Endothelial cell of umbilical vein (primary cell): ENCODE measurements at places on chromosomes 7 and 10. TPM values are rescaled to one million over a fixed set of nuclear protein-coding genes. Genes with fewer than 3 reads are reported as not detected.

The HMX3 gene
- total RNA-seq = not detected in 2 replicates

The CABCOCO1 gene
- total RNA-seq = 0.51 and 1.3 TPM in 2 replicates

DNA sequence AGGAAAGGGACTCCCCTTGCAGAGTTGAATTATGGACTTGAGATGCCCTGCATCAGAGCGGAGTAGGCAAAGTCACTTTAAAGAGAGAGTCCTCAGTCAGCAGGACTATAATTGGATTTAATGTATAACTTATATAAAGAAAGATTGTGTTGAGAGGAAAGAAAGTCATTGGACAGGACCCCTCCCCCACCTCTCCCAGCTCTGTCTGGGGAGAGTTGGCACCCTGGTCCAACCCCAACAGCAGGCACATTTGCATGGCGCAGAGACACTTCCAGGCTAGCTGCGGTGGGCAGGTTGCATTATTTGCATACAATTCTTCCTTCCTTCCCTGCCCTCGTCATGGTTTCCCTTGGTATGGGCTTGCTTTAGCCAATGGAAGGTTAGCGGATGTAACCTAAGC, 46.1 kb upstream of the NPTX2 start:
- H3K4me1 ChIP-seq = no peaks in the 10 kb centered on the region
- no peak for DNase-seq
- no peaks in the 10 kb centered on the region for H3K27me3 ChIP-seq
- H3K27ac ChIP-seq = no peak overlapping the region
- no peaks in the 10 kb centered on the region for H3K36me3 ChIP-seq

DNA sequence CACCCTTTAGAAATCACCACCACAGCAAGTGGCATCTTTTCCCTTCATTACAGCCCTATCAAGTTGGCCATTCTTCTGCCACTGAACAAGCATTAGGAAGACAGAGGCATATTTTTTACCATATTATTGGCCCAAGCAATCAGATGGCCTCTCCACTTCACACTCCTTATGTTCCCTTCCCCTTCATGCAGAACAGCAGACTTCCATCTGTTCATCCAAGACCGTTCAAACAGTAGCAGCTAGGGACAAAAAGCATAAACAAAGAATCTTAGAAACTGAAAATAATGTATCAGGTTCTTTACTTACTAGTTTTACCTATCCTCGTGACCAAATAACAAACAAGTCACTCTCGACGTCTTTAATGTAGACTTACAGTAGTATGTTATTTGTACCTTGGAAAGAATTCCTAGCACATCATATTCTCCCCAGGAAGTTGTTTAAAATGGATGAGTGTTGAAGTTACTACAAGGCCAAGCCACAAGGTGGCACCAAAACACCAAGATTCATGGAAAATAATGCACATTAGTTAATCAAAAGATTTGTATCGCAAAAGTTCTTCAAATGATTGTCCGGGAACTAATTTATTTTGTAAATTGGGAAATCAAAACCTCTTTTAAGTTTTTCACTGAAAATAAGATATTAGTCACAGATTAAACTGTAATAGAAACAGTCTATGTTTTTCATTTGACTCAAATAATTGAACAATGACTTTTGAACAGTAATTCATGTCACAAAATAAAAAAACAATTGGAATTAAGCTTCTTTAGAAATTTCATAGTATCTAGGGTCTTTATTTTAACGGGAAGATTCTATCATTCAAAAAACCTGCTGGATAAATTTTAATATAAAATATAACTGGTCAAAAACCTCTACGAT, 112.1 kb downstream of the VPS41 start:
- DNase-seq = peak; percentile 78
- no peaks in the 10 kb centered on the region for H3K27me3 ChIP-seq
- no peak overlapping the region for H3K4me3 ChIP-seq
- H3K27ac ChIP-seq = no peak overlapping the region
- H3K4me1 ChIP-seq = no peaks in the 10 kb centered on the region
- no peaks in the 10 kb centered on the region for H3K36me3 ChIP-seq
